ENCODE measurements at places on chromosomes 2 and 18.

DNA sequence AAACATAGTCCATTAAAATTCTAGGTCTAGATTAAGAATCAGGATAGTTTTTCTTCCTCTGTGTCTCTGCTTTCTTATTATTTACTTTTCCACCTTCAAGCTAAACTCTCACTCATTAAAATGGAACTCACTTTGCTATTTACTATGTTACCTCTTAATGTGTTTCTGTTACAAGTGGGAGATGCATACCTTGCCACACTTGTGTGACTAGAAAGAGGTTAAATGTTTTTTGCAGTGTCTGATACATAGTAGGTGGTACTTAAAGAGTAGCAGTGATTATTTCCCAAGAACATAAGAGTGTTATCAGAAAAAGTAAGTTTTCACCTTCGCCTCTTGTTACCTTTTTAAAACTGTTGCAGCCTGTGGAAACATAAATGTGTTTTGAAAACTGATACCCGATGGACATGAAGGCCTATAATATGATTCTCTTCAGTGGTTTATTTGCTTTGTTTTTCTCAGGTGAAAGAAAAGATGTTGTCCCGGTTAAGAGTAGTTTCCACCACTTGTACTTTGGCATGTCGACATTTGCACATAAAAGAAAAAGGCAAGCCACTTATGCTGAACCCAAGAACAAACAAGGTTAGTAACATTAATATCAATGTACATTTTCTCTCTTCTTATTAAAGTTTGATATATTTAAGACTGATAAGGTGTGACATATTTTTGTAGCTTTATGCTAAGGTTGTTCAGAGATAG is 16.6 kb downstream of the ME2 start:
- DNase-seq = no peak

- no peak for DNase-seq
Observed at GRCh38 chr2:74925361-74925786, 33.1 kb upstream of the POLE4 start.

DNA sequence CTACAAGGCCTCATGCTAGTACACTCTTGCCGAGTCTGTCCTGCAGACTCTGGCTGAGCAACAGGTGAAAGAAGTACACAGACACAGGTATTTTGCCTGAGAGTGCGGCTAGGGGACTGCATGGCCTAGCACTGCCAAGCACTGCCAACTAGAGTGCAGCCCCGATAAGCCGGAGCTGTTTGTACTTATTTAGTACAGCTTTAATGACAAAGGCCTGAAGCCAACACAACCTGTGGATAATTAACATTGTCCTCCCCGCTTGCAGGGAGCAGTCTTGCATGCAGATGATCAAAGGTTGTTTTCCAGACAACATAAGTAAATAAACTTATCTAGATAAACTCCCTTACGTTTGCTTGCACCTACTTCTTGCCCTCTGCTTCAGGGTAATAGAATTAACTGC is 63.7 kb upstream of the MMADHC start:
- no peak for DNase-seq

GRCh38 chr18:44509048-44509447 is 171.6 kb upstream of the SETBP1 start:
- no peak for DNase-seq

DNA sequence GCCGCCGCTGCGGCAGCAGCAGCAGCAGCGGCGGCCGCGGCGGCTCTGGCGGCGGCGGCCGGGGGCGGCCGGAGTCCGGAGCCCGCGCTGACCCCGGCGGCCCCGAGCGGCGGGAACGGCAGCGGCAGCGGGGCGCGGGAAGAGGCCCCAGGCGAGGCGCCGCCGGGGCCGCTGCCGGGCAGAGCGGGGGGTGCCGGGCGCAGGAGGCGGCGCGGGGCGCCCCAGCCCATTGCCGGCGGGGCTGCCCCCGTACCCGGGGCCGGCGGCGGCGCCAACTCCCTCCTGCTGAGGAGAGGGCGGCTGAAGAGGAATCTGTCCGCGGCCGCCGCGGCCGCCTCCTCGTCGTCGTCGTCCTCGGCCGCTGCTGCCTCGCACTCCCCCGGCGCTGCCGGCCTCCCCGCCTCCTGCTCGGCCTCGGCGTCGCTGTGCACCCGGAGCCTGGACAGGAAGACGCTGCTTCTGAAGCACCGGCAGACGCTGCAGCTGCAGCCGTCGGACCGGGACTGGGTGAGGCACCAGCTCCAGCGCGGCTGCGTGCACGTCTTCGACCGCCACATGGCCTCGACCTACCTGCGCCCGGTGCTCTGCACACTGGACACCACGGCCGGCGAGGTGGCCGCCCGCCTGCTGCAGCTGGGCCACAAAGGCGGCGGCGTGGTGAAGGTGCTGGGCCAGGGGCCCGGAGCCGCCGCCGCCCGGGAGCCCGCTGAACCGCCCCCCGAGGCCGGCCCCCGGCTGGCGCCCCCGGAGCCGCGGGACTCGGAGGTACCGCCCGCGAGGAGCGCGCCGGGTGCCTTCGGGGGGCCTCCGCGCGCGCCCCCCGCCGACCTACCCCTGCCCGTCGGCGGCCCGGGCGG is 646 bp downstream of the PHLPP1 start:
- peak; percentile 64 for DNase-seq

DNA sequence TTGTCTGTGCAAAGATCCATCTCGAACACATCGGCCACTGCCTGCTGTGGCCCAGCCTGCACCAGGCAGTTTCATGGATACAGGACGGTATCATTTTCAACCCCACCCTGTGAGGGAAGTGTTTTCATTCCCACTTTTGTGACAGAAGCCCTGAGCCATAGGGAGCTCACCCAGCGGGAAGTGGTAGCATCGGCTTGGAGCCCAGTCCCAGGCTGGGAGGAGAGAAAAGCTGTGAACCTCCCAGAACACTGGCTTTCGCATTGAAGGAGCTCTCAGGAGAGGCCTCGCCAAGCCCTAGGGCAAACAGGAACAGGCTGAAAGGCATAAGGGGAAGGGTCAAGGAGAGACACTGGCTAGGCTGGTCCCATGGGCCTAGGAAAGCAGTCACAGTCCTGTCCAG is 166.1 kb downstream of the TFCP2L1 start:
- no peak for DNase-seq

- no peak for DNase-seq
Observed at GRCh38 chr18:39994498-39994897, 1960.5 kb upstream of the PIK3C3 start.

DNA sequence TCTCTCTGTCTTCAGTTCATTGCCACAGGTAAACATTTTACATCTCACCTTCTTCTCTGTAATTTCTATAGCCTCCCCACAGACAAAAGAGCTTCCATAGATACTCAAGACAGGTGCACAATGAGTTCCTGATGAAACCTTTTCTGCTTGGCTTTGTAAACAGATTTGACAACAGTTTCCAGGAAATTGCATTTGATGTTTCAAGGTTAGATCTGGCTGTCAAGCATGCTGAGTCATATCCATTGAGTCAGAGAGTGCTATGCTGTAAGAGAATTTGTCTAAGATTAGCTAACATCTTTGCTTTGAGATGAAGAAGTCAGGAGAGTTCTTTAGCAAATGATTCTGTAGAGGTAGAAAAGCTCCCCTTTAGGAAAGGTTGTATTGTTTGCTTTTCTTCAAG is 40.6 kb upstream of the MAP2 start:
- no peak for DNase-seq

DNA sequence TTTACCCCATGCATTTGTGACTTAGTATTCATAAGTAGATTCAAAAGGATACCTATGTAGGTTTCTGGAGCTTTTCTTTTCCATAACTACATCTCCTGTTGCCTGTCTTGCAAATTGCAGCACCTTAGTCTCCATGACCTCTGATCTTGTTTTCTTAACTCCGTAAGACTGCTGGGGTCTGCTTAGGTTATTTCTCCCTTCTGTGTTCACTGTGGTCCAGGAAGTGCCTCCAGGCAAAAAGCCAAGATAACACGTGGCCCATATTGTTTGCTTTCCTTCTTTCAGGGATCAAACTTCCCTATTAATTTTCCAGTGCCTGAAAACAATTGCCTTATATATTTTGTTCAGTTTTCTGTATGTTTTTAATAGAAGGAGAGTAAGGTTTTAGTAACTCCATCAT is 86.4 kb downstream of the GCA start:
- DNase-seq = no peak

- DNase-seq = peak; percentile 27
Observed at GRCh38 chr2:72137498-72138010, 10.1 kb downstream of the CYP26B1 start.

- peak; percentile 9 for DNase-seq
Observed at GRCh38 chr2:84212611-84213314, 246.3 kb downstream of the SUCLG1 start.

GRCh38 chr2:157792335-157793052 is 83.6 kb downstream of the ACVR1 start:
- DNase-seq = no peak

- no peak for DNase-seq
Observed at GRCh38 chr18:7855671-7856070, 288.6 kb downstream of the PTPRM start.

DNA sequence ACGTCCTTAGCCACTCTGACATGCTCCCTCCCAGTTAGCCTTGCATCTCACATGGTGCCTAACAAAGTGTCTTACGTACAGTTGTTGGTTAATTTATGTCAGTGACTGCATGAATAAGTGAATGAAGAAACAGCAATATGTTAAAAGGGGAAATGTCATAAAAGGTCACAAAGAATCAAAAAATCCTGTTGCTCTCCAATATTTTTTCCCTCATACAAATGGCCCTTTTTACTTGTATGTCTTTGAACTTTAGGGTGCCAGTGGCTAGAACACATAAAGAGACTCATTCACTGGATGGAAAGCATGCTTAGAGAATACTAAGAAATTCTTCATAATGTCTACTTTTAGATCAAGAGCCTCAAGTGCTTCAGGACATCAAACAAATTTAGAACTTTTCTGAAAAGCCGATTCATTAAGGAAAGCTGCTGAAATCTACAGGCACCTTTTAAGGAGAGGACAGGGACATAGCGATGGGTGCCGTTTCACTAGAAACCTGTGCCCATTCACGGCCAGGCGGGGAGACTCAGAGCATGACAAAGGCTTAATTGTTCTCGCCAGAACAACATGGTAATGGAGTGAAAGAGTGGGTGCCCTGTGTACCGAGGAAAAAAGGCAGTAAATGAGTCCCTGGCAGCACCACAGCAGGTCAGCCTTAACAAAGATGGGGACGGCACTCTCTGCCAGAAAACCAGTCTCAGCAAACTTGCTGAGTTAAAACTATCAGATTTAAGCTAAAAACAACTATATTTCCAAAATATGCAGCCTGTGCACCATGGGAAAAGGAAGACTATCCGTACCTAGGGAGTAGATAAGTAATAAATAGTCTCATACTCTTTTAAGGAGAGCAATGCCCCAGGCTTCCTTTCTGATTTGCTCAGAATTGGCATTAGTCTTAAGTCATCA is 71.6 kb upstream of the SPTBN1 start:
- DNase-seq = no peak

DNA sequence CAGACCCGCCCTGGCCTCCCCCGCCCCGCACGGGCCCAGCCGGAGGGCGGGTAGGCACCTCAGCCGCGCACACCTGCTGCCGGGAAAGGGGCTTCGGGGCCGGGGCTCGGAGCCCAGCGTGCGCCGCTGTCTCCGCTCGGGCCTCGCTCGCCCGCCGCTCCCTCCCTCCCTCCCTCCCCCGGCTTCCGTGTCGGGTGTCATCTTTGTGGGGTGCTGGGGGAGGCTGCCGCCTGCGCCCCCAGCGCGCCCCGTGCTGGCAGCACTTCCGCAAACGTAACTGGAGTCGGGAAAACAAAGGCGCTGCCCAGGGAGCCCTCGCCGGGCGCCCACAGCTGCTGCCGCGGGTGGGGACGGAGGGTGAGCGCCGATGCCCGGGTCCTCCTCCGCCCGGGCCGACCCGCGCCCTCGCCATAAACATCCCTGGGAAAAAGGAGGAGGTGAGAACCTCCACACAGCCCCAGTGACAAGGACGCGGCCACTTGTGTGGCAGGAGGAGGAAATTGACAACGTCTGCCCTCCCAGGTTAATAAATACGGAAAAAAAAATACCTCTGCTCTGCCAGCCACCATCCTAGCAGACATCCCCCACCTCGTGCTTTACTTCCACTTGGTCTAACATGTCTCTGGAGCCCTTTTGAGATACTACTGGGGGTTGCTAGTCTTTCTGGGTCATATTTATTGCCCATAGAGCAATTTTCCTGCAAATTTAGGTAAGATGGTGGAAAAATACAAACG is 550 bp downstream of the MFSD6 start:
- DNase-seq = peak; percentile 59

GRCh38 chr2:127581050-127581345 is 45.5 kb downstream of the MYO7B start:
- DNase-seq = no peak

DNA sequence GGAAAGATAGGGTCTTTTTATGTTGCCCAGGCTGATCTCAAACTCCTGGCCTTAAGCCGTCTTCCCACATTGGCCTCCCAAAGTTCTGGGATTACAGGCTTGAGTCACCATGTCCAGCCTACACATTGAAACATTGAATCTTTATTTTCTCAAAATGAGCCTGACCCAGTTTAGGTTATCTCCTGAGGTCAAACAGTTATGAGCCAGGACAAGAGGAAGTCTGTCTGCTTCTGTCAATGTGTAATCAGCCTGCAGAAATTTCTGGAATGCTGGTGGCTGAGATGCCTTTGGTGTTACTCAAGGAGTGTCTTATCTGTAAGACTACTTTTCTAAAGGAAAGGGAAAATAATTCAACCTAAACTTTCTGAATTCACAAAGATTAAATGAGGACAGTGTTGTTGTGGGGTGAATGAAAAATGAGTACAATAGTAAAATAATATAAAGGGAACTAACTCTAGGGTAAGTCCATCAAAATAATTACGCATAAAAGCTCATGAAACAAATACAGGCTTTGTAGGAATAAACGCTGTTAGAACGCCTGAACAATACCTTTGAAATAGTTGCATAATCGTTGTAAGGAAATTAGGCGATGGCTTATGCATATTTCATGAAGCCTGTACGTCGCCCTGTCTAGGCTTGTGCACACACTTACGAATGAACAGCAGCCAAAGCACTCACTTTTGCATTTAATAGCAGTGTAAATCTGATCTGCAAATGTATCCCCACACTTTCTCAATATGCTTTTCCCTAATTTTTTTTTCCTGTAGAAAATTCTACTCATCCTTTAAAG is 260.8 kb downstream of the RDH14 start:
- DNase-seq = no peak

GRCh38 chr18:55735969-55736368 is 148.0 kb upstream of the TCF4 start:
- DNase-seq = no peak

- DNase-seq = no peak
Observed at GRCh38 chr2:186603286-186603685, 13.4 kb downstream of the ITGAV start.

GRCh38 chr2:174939046-174939445 is 66.1 kb downstream of the CHN1 start:
- no peak for DNase-seq

Measured in stimulated activated naive B cell treated with anti-CD40 and anti-IgM and Interleukin-4, amounts not matched to agents 10 μg/mL and 1 μg/mL and 100 μg/mL, for 72 hours (primary cell).